ENCODE measurements at places on chromosomes 11 and 22. TPM values are rescaled to one million over a fixed set of nuclear protein-coding genes. Genes with fewer than 3 reads are reported as not detected.

SLC25A45 gene
- 11.7 TPM for total RNA-seq

FOLR1 gene
- not detected for total RNA-seq

SCUBE1 gene
- 0.31 TPM for total RNA-seq

JAML gene
- not detected for total RNA-seq

SLC43A1 gene
- total RNA-seq: 2.7 TPM

Data from A549 treated with GW870086 at 1 μM for 4 hours (cell line).